Sigmoid colon (tissue), 7 donors: ENCODE measurements at places on chromosomes 16 and 17.

DNA sequence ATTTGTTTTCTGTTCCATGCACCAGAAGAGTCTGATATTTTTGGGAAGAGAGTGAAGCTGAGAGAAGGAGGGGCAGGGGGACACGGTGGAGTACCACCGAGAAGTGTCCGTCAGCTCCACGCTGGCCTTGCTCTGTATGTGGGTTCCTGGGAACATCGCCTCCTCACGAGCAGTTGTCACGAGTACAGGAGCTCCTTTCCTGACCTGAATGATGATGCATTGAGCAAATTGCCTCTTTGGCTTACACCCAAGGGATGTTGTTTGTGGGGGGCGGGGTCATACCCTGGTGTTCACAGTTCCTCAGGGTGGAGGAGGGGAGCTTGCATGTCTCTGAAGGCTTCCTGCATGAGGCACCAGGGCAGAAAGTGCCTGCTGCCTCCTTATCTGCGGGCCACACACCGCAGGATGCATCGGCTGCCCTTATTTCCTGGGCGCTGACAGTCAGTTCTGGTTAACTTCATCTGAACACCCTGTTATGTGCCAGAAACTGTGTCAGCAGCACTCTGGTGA is 36.2 kb downstream of the RGS9 start:
- no peaks in the 10 kb centered on the region for H3K4me1 ChIP-seq
- no peaks in the 10 kb centered on the region for H3K27me3 ChIP-seq
- DNase-seq, result no peak

- DNase-seq, result no peak
- no peaks in the 10 kb centered on the region for H3K36me3 ChIP-seq
- no peak overlapping the region for H3K27ac ChIP-seq
- no peaks in the 10 kb centered on the region for H3K4me1 ChIP-seq
Measured at GRCh38 chr17:82507631-82508175, 11.8 kb upstream of the FOXK2 start.

DNA sequence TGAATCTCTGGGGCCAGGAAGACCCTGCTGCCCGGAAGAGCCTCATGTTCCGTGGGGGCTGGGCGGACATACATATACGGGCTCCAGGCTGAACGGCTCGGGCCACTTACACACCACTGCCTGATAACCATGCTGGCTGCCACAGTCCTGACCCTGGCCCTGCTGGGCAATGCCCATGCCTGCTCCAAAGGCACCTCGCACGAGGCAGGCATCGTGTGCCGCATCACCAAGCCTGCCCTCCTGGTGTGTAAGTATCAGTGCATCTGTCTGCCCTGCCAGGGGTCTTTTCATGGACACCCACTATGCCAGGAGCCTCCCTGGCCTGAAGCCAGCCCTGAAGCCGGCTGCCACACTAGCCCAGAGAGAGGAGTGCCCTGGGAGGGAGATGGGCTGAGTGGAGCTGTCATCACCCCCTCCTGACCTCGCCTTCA is at the start of gene CETP:
Gene CETP (plus strand): TSS at position 100 of the 431 bp plus-strand sequence. CDS start 30 bp downstream, at position 130.
- H3K36me3 ChIP-seq, result no peaks in the 10 kb centered on the region
- H3K4me1 ChIP-seq, result peaks cover 8% of the 10 kb centered on the region
- H3K4me3 ChIP-seq, result no peak within 1 kb of the TSS
- no peak within 1 kb of the TSS for H3K27ac ChIP-seq

DNA sequence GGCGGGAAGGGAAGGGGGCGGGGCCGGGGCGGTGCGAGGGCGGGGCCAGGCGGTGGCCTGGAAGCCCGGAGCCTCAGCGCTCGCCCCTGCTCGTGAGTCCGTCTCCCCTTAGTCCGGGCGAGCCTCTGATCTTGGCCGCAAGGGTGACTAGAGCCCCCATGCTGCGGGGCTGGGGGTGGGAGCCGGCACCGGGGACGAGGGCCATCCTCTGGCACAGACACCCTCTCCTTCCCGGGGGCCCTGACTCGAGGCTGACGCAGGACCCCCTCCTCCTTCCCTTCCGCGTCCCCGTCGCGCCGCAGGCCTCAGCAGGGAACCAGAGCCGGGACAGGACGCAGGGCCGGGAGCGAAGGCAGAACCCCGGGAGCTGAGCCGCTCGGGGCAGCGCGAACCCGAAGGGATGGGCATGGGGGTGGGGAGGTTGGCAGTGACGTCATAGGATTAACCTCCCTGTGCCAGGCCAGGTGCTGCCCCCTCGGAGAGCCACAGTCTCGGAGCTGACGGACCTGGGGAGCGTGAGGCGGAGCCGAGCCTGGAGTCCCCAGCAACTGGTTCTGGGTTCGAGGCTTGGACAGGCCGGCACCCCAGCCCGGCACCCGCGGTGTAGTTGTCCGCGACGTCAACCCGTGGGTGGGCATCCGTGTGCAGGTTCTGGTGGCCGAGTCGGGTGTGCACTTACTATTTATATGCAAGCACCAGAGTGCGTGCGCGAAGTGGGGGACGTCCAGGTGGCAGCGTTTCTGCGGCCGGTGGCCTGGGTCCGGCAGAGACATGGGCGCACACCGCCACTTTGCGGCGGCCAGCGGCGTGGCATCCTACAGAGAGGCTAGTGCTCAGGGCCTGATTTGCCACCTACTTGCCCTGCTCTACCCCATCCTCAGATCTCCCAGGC is 503 bp upstream of the PLCD3 start:
- peak overlapping the region; percentile 80 for H3K4me3 ChIP-seq
- DNase-seq, result peak; percentile 94
- no peaks in the 10 kb centered on the region for H3K4me1 ChIP-seq
- H3K27me3 ChIP-seq, result no peaks in the 10 kb centered on the region
- H3K36me3 ChIP-seq, result no peaks in the 10 kb centered on the region

GRCh38 chr16:80612461-80613017 is 71.7 kb downstream of the DYNLRB2 start:
- no peaks in the 10 kb centered on the region for H3K36me3 ChIP-seq
- no peak for DNase-seq
- H3K4me1 ChIP-seq, result no peaks in the 10 kb centered on the region
- H3K4me3 ChIP-seq, result no peak overlapping the region

- peak within 1 kb of the TSS; percentile 79 for H3K27ac ChIP-seq
- peaks cover 56% of the 10 kb centered on the region for H3K4me1 ChIP-seq
- peak within 1 kb of the TSS; percentile 37 for H3K4me3 ChIP-seq
- no peaks in the 10 kb centered on the region for H3K36me3 ChIP-seq
- DNase-seq, result peak; percentile 96
- no peaks in the 10 kb centered on the region for H3K27me3 ChIP-seq
Measured at GRCh38 chr17:74212913-74213791, at the start of gene TTYH2. TTYH2 (plus strand) TSS chr17:74213571; CDS start chr17:74213588, 17 bp downstream.

GRCh38 chr16:5054876-5055865 is 10.6 kb downstream of the C16orf89 start:
- no peak for DNase-seq
- H3K36me3 ChIP-seq, result no peaks in the 10 kb centered on the region
- H3K4me1 ChIP-seq, result no peaks in the 10 kb centered on the region
- H3K27ac ChIP-seq, result no peak overlapping the region

GRCh38 chr17:61073799-61074513 is 325.7 kb upstream of the TBX2 start:
- no peaks in the 10 kb centered on the region for H3K27me3 ChIP-seq
- no peak overlapping the region for H3K4me3 ChIP-seq
- H3K36me3 ChIP-seq, result no peaks in the 10 kb centered on the region
- H3K27ac ChIP-seq, result no peak overlapping the region
- DNase-seq, result no peak
- no peaks in the 10 kb centered on the region for H3K4me1 ChIP-seq

DNA sequence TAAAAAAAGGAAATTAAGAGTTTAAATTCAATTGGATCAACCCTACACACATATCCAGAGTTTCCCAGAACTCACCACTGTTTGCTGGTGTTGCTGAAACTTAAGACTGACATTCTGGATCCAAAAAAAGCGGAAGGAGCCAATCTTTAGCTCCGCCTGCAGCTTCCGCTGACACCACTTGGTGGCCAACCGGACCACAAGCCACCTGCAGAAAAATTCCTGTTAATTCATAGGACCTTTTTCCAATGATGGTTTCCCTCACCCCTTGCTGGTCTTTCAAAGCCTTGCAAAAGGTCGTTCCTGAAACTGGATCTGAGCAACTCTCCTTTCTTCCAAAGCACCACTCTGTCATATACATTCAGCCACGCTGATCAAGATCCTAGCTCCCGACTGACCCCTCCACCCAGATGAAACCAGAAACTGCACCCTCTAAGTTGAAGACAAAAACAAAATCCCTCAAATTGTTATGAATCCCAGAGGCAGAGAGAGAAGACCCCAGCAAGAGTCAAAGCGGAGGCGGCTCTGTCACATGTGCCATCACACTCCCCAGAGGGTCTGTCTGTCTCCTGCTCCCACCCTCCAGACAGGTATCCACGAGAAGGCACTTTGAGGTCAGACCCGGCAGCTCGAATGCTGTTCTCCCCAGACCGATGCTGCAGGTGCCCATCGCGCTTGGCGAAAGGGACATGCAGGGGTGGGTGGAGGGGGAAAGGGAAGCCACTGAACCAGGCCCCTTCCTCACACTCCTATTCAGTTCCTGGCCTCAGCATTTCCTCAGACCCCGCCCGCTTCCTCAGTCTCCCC is 773 bp downstream of the BLTP2 start:
- H3K36me3 ChIP-seq, result peaks cover 55% of the 10 kb centered on the region
- peaks cover 26% of the 10 kb centered on the region for H3K4me1 ChIP-seq
- peak overlapping the region; percentile 97 for H3K27ac ChIP-seq
- peak overlapping the region; percentile 98 for H3K4me3 ChIP-seq

DNA sequence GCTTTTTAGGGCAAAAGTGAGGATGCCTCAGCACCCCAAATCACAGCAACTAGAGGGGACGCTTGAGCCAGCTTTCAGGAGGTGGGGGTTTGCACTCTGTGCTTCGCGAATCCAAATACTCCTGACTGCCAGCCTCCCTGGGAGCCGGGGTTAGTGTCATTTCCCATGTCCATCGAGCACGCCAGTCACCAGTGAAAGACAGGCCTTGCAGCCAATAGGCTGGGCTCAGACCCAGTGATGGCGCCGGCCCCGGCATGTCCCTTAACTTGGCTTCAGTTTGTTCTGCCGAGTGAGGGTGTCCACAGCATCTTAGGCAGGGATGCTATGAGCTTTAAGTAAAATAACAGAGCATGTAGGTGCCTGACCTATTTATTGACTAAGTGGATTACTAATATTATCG is 50.9 kb upstream of the CDC42EP4 start:
- DNase-seq, result no peak
- H3K4me3 ChIP-seq, result no peak overlapping the region
- no peaks in the 10 kb centered on the region for H3K4me1 ChIP-seq
- no peaks in the 10 kb centered on the region for H3K36me3 ChIP-seq
- H3K27me3 ChIP-seq, result no peaks in the 10 kb centered on the region

GRCh38 chr17:49745175-49746139 is 18.5 kb downstream of the FAM117A start:
- H3K36me3 ChIP-seq, result no peaks in the 10 kb centered on the region
- no peak overlapping the region for H3K27ac ChIP-seq
- peaks cover 33% of the 10 kb centered on the region for H3K4me1 ChIP-seq
- DNase-seq, result no peak
- no peak overlapping the region for H3K4me3 ChIP-seq
- H3K27me3 ChIP-seq, result no peaks in the 10 kb centered on the region

DNA sequence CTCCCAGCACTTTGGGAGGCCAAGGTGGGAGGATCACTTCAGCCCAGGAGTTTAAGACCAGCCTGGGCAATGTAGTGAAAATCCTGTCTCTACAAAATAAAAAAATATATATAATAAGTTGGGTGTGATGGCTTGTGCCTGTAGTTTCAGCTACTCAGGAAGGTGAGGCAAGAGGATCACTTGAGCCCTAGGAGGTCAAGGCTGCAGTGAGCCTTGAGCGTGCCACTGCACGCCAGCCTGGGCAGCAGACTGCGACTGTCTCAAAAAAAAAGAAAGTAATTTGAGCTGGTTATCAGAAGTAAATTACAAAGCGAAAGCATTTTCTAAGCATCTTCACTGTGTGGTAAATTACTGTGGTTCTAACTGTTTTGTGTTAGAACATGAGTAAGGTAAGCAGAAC is 66.2 kb downstream of the NQO1 start:
- no peaks in the 10 kb centered on the region for H3K27me3 ChIP-seq
- no peaks in the 10 kb centered on the region for H3K4me1 ChIP-seq
- peaks cover 20% of the 10 kb centered on the region for H3K36me3 ChIP-seq
- no peak overlapping the region for H3K4me3 ChIP-seq
- H3K27ac ChIP-seq, result no peak overlapping the region

- H3K36me3 ChIP-seq, result no peaks in the 10 kb centered on the region
- peak overlapping the region; percentile 42 for H3K4me3 ChIP-seq
- H3K4me1 ChIP-seq, result peaks cover 21% of the 10 kb centered on the region
- H3K27ac ChIP-seq, result no peak overlapping the region
Measured at GRCh38 chr16:67653128-67653788, 6.8 kb downstream of the ACD start.

- no peak overlapping the region for H3K4me3 ChIP-seq
- DNase-seq, result no peak
- peaks cover 22% of the 10 kb centered on the region for H3K27me3 ChIP-seq
- H3K36me3 ChIP-seq, result no peaks in the 10 kb centered on the region
Measured at GRCh38 chr16:57598437-57598836, 30.0 kb upstream of the ADGRG1 start.

GRCh38 chr17:77346765-77347164 is 206.0 kb downstream of the SEC14L1 start:
- no peaks in the 10 kb centered on the region for H3K36me3 ChIP-seq
- peak; percentile 4 for DNase-seq
- H3K4me3 ChIP-seq, result no peak overlapping the region
- H3K4me1 ChIP-seq, result no peaks in the 10 kb centered on the region

- no peak overlapping the region for H3K27ac ChIP-seq
- H3K27me3 ChIP-seq, result no peaks in the 10 kb centered on the region
- no peak overlapping the region for H3K4me3 ChIP-seq
- no peaks in the 10 kb centered on the region for H3K4me1 ChIP-seq
Measured at GRCh38 chr16:59605706-59606105, 871.6 kb upstream of the GOT2 start.

- peaks cover 8% of the 10 kb centered on the region for H3K4me1 ChIP-seq
- no peak overlapping the region for H3K27ac ChIP-seq
- no peak overlapping the region for H3K4me3 ChIP-seq
- no peak for DNase-seq
Measured at GRCh38 chr16:66324815-66325515, 41.5 kb upstream of the CDH5 start.

- no peak overlapping the region for H3K4me3 ChIP-seq
- no peaks in the 10 kb centered on the region for H3K4me1 ChIP-seq
- no peak for DNase-seq
- H3K27me3 ChIP-seq, result no peaks in the 10 kb centered on the region
Measured at GRCh38 chr16:28858421-28858820, 5.2 kb upstream of the SH2B1 start.

- H3K4me1 ChIP-seq, result no peaks in the 10 kb centered on the region
- no peak for DNase-seq
- peak overlapping the region; percentile 78 for H3K4me3 ChIP-seq
- H3K27me3 ChIP-seq, result no peaks in the 10 kb centered on the region
Measured at GRCh38 chr17:39196808-39197291, 619 bp downstream of the CACNB1 start.

- H3K27me3 ChIP-seq, result no peaks in the 10 kb centered on the region
- H3K4me3 ChIP-seq, result no peak overlapping the region
- H3K27ac ChIP-seq, result no peak overlapping the region
- no peak for DNase-seq
- H3K4me1 ChIP-seq, result peaks cover 8% of the 10 kb centered on the region
Measured at GRCh38 chr16:17070882-17071592, 399.7 kb downstream of the XYLT1 start.

DNA sequence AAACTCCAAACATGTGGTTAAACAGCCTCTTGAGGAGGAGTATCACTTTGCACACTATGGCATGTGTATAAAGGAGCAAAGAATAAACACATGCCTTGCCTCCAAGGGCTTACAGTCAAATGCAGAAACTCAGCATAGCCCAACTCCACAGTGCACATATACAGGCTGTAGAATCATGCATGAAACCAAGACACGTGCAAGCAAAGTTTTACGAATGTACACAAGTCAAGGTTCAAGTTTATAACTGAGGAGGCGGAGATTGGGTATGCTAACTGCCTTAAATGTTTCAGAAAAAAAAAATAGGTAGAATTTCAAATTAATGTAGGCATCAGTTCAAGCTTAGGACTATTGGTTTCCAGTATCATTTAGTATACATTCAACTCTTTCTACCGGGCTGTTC is 321.1 kb downstream of the SOX9 start:
- H3K27ac ChIP-seq, result no peak overlapping the region
- DNase-seq, result peak; percentile 10
- no peak overlapping the region for H3K4me3 ChIP-seq
- H3K4me1 ChIP-seq, result no peaks in the 10 kb centered on the region
- no peaks in the 10 kb centered on the region for H3K36me3 ChIP-seq
